Uterus (tissue), 4 donors: ENCODE measurements at places on chromosomes 3 and 15. TPM values are rescaled to one million over a fixed set of nuclear protein-coding genes. Genes with fewer than 3 reads are reported as not detected.
A peak's percentile ranks its signal among the peaks of the same experiment; 100 is the strongest.

Gene ULK4
- 8.7 TPM for total RNA-seq

DNA sequence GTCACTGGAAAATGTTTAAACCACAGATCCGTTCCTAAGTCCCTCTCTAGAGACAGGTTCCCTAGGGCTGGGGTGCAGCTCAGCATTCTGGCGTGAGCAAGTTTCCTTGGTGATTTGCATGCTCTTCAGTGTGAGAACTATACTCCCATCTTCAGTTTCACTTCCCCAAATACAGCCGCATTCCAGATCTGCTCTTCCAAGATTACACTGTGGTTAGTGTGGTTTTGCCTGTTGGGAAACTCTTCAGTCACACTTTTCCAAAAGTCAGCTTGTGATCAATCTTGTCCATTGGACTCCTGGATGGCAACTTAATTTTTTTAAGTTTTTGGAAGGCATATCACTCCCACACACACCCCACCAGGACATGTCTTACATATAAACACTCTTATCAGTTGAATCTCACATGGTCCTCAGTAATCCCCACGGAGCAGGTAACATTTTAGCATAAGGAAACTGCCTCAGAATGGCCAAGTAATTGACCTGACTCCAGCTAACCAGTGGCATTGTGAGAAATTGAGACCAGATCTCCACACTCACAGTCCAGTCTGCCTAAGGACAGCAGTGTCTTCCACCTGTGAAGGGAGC, 33.5 kb upstream of the PTPN23 start:
- no peaks in the 10 kb centered on the region for H3K4me1 ChIP-seq
- no peak overlapping the region for H3K27ac ChIP-seq
- H3K36me3 ChIP-seq = no peaks in the 10 kb centered on the region
- H3K4me3 ChIP-seq = no peak overlapping the region

- no peaks in the 10 kb centered on the region for H3K27me3 ChIP-seq
- H3K4me1 ChIP-seq = no peaks in the 10 kb centered on the region
- H3K36me3 ChIP-seq = no peaks in the 10 kb centered on the region
- H3K4me3 ChIP-seq = no peak overlapping the region
These were observed 28.6 kb downstream of the DPH3 start for GRCh38 chr3:16236030-16236639.

DNA sequence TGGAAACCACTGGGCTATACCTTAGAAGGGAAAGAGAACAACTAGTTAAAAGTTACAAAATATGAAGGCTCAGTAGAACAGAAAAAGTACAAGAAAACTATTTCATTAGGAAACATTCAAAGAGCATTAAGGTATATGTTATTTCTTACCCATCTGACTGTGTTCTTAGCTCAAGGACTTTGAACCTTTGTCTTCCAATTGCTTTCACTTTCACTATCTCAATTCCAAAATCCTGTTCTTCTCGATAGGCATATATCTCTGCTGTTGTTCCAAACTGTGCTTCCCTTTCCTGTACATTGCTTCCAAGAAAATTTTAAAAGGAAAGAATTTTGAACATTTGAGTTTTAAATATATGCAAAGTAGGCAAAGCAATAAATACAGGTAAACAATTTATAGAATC, 6.9 kb downstream of the CRBN start:
- no peaks in the 10 kb centered on the region for H3K27me3 ChIP-seq
- peak overlapping the region; percentile 20 for H3K27ac ChIP-seq
- no peaks in the 10 kb centered on the region for H3K36me3 ChIP-seq
